ENCODE measurements at places on chromosomes 2 and 18. TPM values are rescaled to one million over a fixed set of nuclear protein-coding genes. Genes with fewer than 3 reads are reported as not detected.

DNA sequence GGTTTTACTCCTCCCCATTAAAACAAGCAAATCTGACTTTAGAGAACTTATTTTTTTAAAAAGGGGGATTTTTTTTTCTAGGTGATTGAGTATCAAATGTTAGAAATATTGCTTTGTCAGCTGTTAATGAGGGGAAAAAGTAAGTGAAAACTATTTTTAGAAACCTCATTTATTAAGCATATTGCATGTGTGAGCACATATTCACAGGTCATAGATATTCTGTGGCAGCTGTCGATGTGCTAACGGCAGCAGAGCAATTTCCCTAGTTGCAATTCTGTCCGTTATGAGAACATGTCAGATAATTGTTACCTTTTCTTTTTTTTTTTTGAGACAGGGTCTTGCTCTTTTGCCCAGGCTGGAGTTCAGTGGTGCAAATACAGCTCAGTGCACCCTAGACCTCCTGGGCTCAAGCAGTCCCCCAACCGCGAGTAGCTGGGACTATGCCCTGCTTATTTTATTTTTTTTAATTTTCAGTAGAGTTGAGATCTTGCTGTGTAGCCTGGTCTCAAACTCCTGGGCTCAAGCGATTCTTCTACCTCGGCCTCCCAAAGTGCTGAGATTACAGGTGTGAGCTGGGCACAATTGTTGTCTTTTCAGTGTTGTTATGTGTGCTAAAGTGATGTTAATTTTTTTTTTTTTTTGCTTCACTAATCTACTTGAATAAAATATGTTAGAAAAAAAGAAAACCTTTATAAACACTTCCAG lies 69.8 kb downstream of the MTA3 start:
- no peak for DNase-seq

GRCh38 chr2:128867936-128868636 lies 549.4 kb upstream of the HS6ST1 start:
- no peak for DNase-seq

The CAVIN2 gene
- total RNA-seq: 0.95 TPM

DNA sequence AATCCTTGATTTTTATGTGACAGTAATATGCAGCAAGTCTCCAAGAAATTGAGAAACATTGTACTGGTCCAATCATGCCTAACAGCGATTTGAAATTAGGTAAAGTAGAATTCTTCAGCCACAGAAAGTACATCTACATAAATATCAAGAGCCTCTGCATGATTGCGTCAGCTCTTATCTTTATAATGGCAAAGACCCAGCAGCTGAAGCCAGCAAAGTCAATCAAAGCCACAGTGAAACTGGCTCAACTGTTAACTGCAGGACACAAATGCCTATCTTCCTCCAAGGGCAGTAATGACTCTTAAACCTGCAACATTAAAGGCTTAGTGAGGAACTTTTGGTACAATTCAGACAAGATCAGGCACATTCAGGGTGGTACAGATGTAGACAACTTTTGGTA lies 102.5 kb downstream of the BARD1 start:
- DNase-seq: no peak

GRCh38 chr2:69576880-69577279 lies 66.7 kb downstream of the AAK1 start:
- DNase-seq: no peak

Measured in Panc1 (cell line).